ENCODE measurements at places on chromosomes 3 and 15.

GRCh38 chr3:118526758-118527513, 507.7 kb downstream of the IGSF11 start:
- DNase-seq: no peak
- H3K36me3 ChIP-seq: no peaks in the 10 kb centered on the region
- no peak overlapping the region for H3K4me3 ChIP-seq
- H3K27me3 ChIP-seq: no peaks in the 10 kb centered on the region
- no peak overlapping the region for H3K27ac ChIP-seq

GRCh38 chr3:31242026-31242960, 290.4 kb upstream of the STT3B start:
- H3K27me3 ChIP-seq: no peaks in the 10 kb centered on the region
- no peak overlapping the region for H3K27ac ChIP-seq
- DNase-seq: no peak
- H3K4me3 ChIP-seq: no peak overlapping the region

DNA sequence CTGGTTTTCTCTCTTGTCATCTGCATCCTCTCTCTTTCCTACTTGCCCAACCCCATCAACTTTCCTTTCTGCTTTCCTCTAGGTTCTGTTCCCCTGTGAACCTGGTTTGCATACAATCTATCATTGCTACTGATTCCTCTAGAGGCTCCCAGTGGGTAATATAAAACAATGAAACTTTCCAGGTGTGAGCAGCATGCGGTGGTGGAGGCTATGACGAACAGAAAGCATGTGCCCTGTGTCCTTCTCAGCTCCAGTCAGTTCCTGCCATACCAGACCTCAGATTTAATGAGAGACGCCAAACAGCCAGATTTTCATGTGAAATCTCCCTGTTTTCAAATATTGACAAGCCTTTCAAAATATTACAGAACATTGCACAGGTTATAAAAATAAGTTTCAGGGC, 3.5 kb upstream of the ACAP2 start:
- no peaks in the 10 kb centered on the region for H3K36me3 ChIP-seq
- no peak overlapping the region for H3K4me3 ChIP-seq
- no peaks in the 10 kb centered on the region for H3K27me3 ChIP-seq

GRCh38 chr3:151871639-151872468, 1.6 kb upstream of the SUCNR1 start:
- no peak for DNase-seq
- H3K27ac ChIP-seq: no peak overlapping the region
- H3K36me3 ChIP-seq: no peaks in the 10 kb centered on the region
- H3K27me3 ChIP-seq: no peaks in the 10 kb centered on the region
- no peak overlapping the region for H3K4me3 ChIP-seq

GRCh38 chr15:60917461-60918145, 311.5 kb downstream of the RORA start:
- DNase-seq: no peak
- no peaks in the 10 kb centered on the region for H3K36me3 ChIP-seq
- H3K4me3 ChIP-seq: no peak overlapping the region
- H3K27ac ChIP-seq: no peak overlapping the region

GRCh38 chr3:17030956-17031652, 146.3 kb downstream of the PLCL2 start:
- H3K27ac ChIP-seq: no peak overlapping the region
- no peak for DNase-seq
- peaks cover 31% of the 10 kb centered on the region for H3K4me1 ChIP-seq
- no peaks in the 10 kb centered on the region for H3K27me3 ChIP-seq
- H3K36me3 ChIP-seq: no peaks in the 10 kb centered on the region
- no peak overlapping the region for H3K4me3 ChIP-seq

GRCh38 chr3:24338409-24339130, 156.1 kb downstream of the THRB start:
- H3K27ac ChIP-seq: no peak overlapping the region
- DNase-seq: no peak
- H3K27me3 ChIP-seq: no peaks in the 10 kb centered on the region
- H3K4me1 ChIP-seq: no peaks in the 10 kb centered on the region
- H3K36me3 ChIP-seq: no peaks in the 10 kb centered on the region

- no peaks in the 10 kb centered on the region for H3K27me3 ChIP-seq
- H3K36me3 ChIP-seq: no peaks in the 10 kb centered on the region
- no peaks in the 10 kb centered on the region for H3K4me1 ChIP-seq
- H3K27ac ChIP-seq: no peak overlapping the region
- no peak overlapping the region for H3K4me3 ChIP-seq
- no peak for DNase-seq
These were observed 377.1 kb upstream of the PROK2 start for GRCh38 chr3:72161881-72162595.

DNA sequence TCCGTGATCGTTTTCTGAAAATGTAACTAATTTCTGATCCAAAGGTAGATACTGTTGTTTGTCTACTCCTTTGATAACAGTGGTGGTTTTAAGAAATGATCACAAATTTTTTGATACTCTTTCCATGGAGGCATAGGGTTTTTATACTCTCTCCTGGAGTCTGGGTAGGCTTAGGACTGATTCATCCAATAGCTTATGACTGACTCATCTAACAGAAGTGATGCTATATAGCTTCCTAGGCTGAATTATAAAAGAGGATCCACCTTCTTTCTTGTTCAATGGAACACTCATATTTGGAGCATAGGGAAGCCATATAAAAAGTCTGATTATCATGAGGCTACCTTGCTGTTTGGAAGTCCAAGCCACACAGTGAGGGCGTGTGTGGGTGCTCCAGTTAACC, 84.3 kb downstream of the CHST2 start:
- no peaks in the 10 kb centered on the region for H3K36me3 ChIP-seq
- H3K4me1 ChIP-seq: no peaks in the 10 kb centered on the region
- no peak for DNase-seq
- H3K27me3 ChIP-seq: no peaks in the 10 kb centered on the region
- H3K4me3 ChIP-seq: no peak overlapping the region

GRCh38 chr3:9037144-9037711, 74.0 kb upstream of the RAD18 start:
- no peak for DNase-seq
- H3K27me3 ChIP-seq: no peaks in the 10 kb centered on the region
- no peak overlapping the region for H3K27ac ChIP-seq
- H3K36me3 ChIP-seq: no peaks in the 10 kb centered on the region
- H3K4me1 ChIP-seq: no peaks in the 10 kb centered on the region

GRCh38 chr3:64019271-64019670, 4.0 kb downstream of the PSMD6 start:
- H3K27me3 ChIP-seq: no peaks in the 10 kb centered on the region
- peaks cover 40% of the 10 kb centered on the region for H3K36me3 ChIP-seq
- H3K27ac ChIP-seq: no peak overlapping the region
- H3K4me1 ChIP-seq: peaks cover 27% of the 10 kb centered on the region
- H3K4me3 ChIP-seq: no peak overlapping the region
- no peak for DNase-seq

GRCh38 chr15:92655178-92655995, at the start of gene FAM174B:
Gene FAM174B, minus strand, starts transcription at chr15:92655775.
- no peak within 1 kb of the TSS for H3K27ac ChIP-seq
- no peak for DNase-seq
- no peaks in the 10 kb centered on the region for H3K36me3 ChIP-seq
- H3K27me3 ChIP-seq: no peaks in the 10 kb centered on the region
- no peak within 1 kb of the TSS for H3K4me3 ChIP-seq

- H3K27me3 ChIP-seq: no peaks in the 10 kb centered on the region
- no peak overlapping the region for H3K27ac ChIP-seq
- no peak overlapping the region for H3K4me3 ChIP-seq
- no peak for DNase-seq
- H3K4me1 ChIP-seq: peaks cover 32% of the 10 kb centered on the region
These were observed 28.4 kb upstream of the SMAD3 start for GRCh38 chr15:67036775-67037555.

DNA sequence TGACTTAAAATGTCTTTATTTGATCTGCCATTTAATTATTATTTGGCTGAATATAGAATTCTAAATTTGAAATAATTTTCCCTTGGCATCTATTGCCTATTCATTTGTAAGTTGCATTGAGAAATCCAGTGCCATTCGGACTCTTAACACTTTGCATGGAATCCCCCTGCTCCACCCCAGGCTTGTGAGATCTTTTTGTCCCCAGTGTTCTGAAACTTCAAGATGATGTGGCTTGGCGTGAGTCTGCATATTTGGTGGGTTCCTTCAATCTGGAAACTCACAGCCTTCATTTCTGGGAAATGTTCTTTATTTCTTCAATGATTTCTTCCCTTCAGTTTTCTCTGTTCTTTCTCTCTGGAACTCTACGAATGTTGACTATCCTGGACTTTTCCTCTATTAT, 83.8 kb upstream of the BLM start:
- DNase-seq: no peak
- no peaks in the 10 kb centered on the region for H3K4me1 ChIP-seq
- H3K4me3 ChIP-seq: no peak overlapping the region

DNA sequence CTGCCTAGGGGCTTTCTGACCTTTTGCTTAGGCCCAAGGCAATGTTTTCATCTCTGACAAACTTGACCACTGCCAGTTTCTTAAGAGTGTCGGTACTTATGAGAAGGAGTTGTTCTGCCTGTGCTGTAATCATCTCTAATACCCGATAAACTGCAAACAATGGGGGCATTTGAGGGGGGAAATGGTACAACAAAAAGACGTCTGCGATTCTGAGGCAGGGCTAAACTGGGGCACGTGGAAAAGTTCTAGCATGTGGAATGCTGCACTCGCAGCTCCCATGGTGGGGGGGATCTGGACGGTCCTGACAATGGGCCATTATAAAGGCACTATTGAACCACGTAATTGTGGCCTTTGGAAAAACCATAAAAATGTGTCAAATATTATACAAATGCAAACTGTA, 73.1 kb upstream of the SAMMSON start:
- no peak overlapping the region for H3K4me3 ChIP-seq
- no peaks in the 10 kb centered on the region for H3K4me1 ChIP-seq
- H3K36me3 ChIP-seq: no peaks in the 10 kb centered on the region
- H3K27ac ChIP-seq: no peak overlapping the region
- H3K27me3 ChIP-seq: no peaks in the 10 kb centered on the region

DNA sequence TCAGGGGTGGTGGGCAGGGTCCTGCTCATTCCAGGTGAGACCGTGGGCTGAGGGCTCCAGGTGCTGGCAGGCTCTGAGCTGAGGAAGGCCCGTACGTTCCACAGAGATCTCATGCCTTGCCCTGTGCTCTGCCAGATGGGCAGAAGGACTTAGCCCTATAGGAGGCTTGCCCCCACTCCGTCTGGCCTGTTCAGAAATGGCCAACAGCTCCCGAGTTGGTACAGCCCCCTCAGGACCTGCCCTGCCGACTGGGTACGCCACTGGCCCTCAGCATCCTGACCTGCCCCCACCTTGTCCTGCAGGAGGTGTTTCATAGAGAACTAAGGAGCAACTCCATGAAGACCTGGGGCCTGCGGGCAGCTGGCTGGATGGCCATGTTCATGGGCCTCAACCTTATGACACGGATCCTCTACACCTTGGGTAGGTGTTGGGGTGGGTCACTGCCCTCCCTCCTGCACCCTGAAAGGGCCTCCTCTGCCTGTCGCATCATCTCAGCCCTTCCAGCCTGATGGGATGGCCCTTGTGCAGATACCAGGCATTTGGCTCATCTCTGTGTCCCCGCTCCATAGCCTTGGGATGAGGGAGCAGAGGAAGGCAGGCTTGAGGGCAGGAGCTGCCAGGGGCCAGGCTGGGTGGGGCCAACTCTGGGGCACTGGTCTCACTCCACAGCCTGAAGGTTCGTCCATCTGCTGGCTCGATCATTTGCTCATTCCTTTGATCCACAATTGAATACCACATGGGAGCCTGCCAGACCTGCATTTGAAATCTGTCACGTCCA, 14.2 kb downstream of the TMEM43 start:
- peaks cover 17% of the 10 kb centered on the region for H3K36me3 ChIP-seq
- H3K4me3 ChIP-seq: no peak overlapping the region
- H3K27me3 ChIP-seq: no peaks in the 10 kb centered on the region
- H3K27ac ChIP-seq: no peak overlapping the region

- no peak overlapping the region for H3K27ac ChIP-seq
- no peak for DNase-seq
- no peaks in the 10 kb centered on the region for H3K27me3 ChIP-seq
- H3K36me3 ChIP-seq: no peaks in the 10 kb centered on the region
- no peaks in the 10 kb centered on the region for H3K4me1 ChIP-seq
These were observed 198.2 kb downstream of the SSR3 start for GRCh38 chr3:156356537-156357363.

- H3K36me3 ChIP-seq: no peaks in the 10 kb centered on the region
- peaks cover 2% of the 10 kb centered on the region for H3K4me1 ChIP-seq
- DNase-seq: no peak
These were observed 7.0 kb downstream of the ROPN1 start for GRCh38 chr3:123984957-123985356.

Data from CD8-positive, alpha-beta memory T cell (primary cell).